HCT116 (cell line): ENCODE measurements at places on chromosomes 5 and 9. TPM values are rescaled to one million over a fixed set of nuclear protein-coding genes. Genes with fewer than 3 reads are reported as not detected.

- no peak for DNase-seq
Measured at GRCh38 chr9:82790875-82791274, 272.1 kb downstream of the RASEF start.

DNA sequence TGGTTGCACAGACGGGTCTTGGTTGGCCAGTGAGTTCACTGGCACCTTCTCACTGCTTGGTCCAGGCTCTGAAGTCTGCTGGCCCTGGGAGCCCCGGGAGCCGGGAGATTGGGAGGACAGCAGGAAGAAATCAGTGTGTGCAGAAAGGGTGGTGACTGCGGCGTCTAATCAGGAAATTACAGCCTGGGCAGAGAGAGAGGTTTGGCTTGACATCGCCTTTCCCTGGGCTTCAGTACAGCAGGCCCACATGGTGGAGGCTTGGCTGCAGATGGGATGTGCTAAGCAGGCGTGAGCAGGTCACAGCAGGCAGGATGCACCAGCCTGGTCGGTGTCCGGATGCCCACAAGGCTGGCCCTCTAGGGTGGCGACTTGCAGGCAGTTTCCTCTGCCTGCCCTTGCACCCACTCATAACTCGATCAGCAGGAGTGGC is 17.2 kb downstream of the PITX1 start:
- no peak for DNase-seq

DNA sequence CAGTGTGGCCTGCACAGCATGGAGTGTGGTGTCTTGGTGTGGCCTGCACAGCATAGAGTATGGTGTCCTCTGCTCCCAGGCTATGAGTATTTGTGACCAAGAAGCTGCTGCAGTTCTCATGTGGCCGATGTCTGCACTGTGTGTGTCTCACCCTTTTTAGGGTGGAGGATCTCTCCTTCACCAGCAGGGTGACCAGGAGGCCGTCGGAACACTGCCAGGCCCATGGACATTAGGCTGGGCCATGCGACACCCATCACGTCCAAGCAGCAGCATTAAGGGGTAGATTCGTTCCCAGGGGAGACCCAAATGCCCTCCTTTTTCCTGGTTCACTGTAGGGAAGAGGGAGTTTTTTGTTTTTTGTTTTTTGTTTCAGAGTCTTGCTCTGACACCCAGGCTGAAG is 115.3 kb upstream of the SPIN1 start:
- no peak for DNase-seq

DNA sequence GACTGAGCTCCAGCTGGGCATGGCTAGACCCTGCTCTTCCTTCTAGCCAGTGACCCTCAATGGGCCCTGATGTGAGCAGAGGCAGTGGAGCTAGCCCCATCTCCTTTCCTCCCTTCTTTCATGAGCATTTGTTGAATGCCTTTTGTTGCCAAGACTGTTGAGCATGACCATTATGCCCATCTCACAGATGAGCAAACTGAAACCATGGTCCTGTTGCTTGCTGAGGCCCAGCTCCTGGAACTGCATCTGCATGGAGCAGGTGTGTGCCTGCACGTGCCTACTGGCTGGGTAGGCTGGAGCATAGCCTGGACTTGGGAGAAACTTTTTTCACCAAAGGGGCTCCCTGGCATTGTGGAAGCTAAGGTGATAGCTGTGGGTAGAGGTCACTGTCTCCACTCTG is 3.0 kb upstream of the WNK2 start:
- no peak for DNase-seq

GRCh38 chr5:101966476-101966875 is 329.6 kb downstream of the SLCO4C1 start:
- DNase-seq: no peak

DNA sequence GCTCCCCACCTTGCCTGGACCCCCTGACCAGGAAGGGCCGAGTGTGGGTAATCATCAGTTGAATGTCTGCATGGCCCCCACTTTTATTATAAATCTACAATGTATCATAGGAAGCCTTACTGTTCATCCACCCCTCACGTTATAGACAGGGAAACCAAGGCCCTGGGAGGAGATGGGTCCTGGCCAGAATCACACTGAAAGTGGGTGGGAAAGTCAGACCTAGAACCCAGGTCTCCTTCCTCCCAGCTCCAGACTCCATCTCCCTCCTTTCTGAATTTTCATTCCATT is 17.1 kb downstream of the CD74 start:
- DNase-seq: no peak

DNA sequence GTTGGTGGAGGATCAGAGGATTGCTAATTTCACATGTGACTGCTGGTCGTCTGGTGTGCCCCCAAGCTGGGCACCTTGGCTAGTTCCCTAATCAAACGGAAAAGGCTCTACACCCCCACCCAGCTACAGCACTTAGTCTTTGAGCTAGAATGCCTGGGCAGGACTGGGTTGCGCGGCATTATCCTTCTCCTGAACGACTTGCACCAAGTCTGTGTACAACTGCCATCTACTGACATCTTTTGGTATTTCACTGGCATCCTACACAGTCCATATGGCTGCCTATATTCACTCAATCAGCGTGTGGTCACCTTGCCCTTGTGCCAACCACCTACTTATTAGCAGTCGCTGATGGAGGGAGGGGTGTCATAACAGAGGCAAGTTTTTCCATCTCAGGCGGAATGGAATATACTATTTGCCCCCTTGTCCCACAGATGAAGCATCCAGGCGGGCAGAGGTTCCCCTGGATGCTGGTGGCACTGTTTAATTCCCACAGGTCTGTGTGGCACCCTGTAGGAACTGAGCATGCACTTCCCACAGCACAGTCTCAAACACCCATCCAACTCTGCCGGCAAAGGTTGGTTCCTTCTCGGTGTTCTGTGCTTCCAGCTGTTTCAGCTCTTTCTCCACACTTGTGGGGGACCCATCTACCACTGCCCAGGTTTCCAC is 150.1 kb downstream of the OSTF1 start:
- DNase-seq: peak; percentile 62

DNA sequence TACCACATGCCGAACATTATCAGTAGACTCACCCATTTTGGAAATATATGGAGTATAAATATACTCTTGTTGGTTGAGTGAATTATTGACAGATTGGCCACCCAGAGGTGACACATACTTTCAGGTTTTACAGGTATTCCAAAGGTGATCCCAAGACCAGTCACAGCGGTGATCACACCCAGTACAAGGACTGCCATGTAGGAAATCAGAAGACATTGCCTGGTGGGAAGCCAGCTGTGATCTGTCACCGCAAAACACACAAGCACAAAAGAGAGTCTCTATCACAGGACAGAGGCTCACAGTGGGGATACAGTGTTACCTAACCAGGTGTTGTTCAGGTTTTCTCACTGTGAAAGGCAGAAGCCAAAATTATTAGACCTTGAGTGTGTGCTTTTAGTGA is 15.8 kb downstream of the BTF3 start:
- DNase-seq: no peak

- DNase-seq: no peak
Measured at GRCh38 chr9:105475302-105475701, 27.5 kb downstream of the FSD1L start.

GRCh38 chr5:43203373-43203772 is 11.3 kb downstream of the NIM1K start:
- no peak for DNase-seq

DNA sequence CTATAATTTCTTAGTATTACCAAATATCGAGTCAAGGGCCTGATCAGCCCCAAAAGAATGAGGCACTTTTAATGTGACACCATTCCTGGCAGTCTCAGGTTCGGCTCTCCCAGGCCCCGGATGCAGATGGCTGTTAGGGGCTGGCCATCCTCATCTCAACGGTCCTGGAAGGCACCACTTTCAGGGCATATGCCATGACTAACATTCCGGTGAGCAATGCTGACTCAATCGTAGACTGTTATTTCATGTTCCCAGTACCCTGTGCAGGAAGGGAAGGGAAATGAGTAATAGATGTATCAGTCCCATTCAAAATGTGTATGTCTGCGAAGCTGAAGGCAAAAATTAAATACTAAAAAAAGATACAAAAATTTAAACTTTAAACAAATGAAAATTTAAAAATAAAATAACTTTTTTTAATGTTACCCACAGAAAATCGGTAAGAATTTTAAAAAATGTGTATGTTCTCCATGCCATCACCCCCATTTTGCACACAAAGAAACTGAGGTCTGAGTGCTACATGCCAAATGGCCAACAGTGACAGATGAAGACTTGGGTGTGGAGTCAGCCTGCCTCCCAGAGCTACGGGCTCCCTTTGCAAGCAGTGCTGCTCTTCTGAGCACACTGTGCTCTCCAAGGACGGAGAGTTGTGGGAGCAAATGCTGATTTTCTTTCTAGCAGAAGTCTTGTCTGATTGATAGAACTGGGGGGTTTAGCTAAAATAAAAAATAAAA is 79.0 kb downstream of the GLDC start:
- peak; percentile 95 for DNase-seq

GRCh38 chr5:73434461-73434860 is 14.1 kb downstream of the FOXD1 start:
- no peak for DNase-seq

- no peak for DNase-seq
Measured at GRCh38 chr9:22108581-22109370, 99.7 kb upstream of the CDKN2B start.

GRCh38 chr5:84614906-84615305 is 230.2 kb upstream of the EDIL3 start:
- no peak for DNase-seq

DNA sequence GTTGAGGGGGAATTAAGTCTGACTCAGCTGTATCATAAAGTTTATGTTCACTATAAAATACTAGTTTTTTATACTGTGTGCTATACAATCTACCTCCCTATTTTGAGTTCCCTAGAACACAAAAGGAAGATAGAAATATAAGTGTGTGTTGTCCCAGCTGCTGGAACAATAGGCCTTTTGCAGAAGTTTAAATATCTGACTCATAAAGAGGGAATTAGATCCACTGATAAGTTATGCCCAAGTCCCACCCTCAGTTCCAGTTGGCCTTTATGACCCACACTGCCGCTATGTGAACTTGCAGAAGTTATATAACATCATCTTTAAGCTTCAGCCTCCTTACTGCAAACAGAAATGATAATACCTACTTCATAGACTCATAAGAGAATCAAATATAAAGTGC is 88.5 kb upstream of the DAB2 start:
- peak; percentile 1 for DNase-seq

- no peak for DNase-seq
Measured at GRCh38 chr9:96122282-96122681, 179.7 kb downstream of the HSD17B3 start.

DNA sequence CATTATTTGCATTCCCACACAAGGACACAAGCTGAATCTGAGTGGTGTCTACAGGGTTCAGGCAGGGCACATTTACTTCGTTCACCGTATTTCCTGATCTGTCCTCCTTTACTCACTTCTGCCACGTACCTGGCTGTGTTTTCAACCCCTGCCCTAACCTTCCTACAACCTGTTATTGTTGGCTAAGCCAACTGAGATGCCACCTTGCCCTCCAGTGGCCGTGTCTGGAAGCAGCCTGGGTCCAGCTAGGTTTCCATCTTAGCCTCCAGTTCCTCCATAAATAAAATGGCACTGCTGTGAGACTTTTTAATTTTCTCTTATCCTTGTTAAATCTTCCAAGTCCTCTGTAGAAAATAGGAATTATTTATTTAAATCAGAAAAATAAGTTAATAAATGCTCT is 64.8 kb downstream of the ATP10B start:
- DNase-seq: no peak

DNA sequence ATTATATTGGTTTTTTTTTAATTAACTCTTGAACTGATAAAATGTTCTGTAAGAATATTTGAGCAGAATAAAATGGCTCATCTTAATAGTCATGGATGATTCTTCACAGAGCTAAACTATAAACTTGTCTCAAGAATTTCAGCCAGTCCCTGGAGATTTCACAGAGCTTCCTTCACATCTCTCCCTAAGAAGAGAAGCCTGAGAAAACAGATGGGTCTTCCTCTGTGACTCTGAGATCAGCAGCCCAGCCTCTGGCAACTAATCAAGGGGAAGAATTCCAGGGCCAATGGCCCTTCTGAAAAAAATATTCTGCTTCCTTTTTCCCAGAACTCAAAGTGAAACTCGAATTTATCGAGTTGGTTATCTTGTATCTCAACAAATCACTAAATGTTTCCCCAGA is 122.2 kb upstream of the ITGA1 start:
- no peak for DNase-seq

The ANKRD34B gene
- not detected for total RNA-seq

The ORM2 gene
- total RNA-seq: 0.59 TPM

The INSL4 gene
- total RNA-seq: not detected

The LHX2 gene
- 10.2 TPM for total RNA-seq

The FBP1 gene
- 0.42 TPM for total RNA-seq

The FAM219A gene
- 13.4 TPM for total RNA-seq

The SPINK4 gene
- not detected for total RNA-seq

The EIF4E1B gene
- total RNA-seq: 0.07 TPM

The NMUR2 gene
- not detected for total RNA-seq

The C5orf52 gene
- total RNA-seq: not detected

The ERP44 gene
- 9.4 TPM for total RNA-seq
